ENCODE measurements at places on chromosomes 2 and 18.

DNA sequence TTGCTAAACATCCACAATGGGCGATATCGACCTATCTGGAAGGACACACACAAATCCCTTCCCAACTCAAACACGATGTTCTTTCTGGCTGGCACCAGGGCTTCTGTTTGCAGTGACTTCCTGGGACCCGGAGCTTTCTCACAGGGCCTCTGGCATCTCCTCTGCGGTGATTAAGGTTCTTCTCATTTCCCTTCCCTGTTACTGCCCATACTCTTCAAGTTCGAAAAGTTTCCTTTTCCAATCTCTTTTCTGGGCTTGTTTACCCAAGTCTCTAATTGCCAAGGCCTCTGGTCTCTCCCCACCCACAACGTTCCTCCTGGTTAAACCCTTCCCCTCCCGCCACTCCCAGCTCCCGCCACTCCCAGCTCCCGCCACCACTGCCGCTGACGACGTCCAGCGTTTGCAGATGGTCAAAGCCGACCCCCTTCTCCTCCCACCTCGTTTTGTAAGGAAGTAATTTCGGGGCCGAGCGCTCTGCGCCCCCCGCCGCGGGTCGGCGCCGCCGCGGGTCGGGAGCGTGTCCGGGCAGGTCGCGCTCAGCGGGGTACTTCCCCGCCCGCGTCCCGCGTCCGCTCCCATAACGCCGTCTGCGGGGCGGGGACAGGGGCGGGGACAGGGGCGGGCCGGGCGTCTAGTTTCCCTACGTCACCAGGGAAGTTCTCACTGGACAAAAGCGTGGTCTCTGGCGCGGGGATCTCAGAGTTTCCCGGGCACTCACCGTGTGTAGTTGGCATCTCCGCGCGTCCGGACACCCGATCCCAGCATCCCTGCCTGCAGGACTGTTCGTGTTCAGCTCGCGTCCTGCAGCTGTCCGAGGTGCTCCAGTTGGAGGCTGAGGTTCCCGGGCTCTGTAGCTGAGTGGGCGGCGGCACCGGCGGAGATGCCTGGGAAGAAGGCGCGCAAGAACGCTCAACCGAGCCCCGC lies at the start of gene PMAIP1:
PMAIP1 (plus strand) TSS at position 699 of the 924 bp plus-strand sequence; CDS start at position 881, 182 bp downstream.
- DNase-seq: peak; percentile 99

DNA sequence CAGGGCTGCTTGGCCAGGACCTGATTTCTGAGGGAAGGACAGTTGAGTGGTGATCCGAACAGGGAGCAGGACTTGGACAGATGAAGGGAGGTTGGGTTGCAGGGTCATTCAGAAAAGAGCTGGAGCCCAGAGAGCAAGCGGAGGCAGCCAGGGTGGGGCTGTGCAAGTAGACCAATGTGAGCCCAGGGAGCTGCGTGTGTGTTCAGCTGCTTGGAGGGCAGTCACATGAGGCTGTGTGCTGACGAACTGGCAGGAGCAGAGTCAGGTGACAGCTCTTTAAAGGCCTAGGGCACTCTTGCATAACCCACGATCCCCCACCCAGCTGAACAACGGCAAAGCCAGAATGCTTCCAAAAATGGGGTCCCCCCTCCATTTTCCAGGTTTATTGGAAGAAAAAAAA lies 4.6 kb upstream of the MLPH start:
- peak; percentile 99 for DNase-seq

GRCh38 chr2:45339253-45339652 lies 271.8 kb downstream of the SRBD1 start:
- no peak for DNase-seq

- no peak for DNase-seq
Observed at GRCh38 chr2:176854062-176854461, 358.5 kb upstream of the HNRNPA3 start.

- DNase-seq: no peak
Observed at GRCh38 chr2:12221584-12221983, 475.2 kb downstream of the LPIN1 start.

GRCh38 chr2:26811261-26811660 lies 25.4 kb downstream of the CENPA start:
- no peak for DNase-seq

All from DMS53 (cell line).